ENCODE measurements at places on chromosomes 6 and 20.

- DNase-seq: peak; percentile 38
Observed at GRCh38 chr6:89082486-89082891, 1.9 kb downstream of the PNRC1 start.

GRCh38 chr6:46888031-46888430 lies 33.7 kb downstream of the ADGRF5 start:
- DNase-seq: peak; percentile 11

GRCh38 chr20:17014217-17014616 lies 212.6 kb upstream of the PCSK2 start:
- no peak for DNase-seq

DNA sequence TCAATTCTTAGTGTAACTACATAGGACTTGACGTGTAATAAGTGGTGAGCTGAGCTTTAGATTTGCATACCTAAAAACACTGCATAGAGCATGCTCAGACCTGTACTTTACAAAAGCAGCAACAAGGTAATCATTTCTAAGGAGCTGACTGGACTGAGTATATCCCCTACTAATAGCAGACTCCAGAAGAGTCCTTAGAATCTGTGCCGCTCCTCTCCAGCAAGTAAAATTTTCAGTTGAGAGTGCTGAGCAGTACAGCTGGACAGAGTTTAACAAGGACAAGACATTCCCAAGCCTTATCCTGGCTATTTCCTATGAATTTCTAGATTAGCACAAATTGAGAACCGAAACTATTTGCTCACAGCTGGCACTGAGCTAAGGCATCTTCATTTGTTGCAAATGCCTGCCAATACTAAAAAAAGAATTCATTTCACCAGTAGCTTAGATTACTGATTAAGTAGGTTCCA lies 26.1 kb upstream of the KLHL31 start:
- DNase-seq: no peak

DNA sequence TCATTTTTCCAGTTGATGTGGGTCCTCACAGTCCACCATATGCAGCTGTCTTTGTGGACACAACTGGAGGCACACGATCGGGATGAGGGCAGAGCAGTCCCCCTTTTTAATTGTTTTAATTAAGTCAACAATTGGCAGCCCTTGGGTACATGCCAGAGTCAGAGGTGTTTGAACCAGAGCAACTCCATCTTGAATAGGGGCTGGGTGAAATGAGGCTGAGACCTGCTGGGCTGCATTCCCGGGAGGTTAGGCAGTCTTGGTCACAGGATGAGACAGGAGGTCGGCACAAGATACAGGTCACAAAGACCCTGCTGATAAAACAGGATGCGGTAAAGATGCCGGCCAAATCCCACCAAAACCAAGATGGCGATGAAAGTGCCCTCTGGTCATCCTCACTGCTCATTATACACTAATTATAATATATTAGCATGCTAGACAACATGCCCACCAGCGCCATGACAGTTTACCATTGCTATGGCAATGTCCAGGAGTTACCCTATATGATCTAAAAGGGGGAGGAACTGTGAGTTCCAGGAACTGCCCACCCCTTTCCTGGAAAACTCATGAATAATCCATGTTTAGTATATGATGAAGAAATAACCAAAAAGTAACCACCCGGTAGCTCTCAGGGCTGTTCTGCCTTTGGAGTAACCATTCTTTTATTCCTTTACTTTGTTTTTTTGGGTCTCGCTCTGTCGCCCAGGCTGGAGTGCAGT lies 31.8 kb upstream of the BLCAP start:
- DNase-seq: no peak

Measured in astrocyte of the spinal cord (primary cell).